ENCODE measurements at places on chromosomes 2 and 18.

GRCh38 chr2:134507697-134508096 lies 211.1 kb downstream of the TMEM163 start:
- DNase-seq = no peak

DNA sequence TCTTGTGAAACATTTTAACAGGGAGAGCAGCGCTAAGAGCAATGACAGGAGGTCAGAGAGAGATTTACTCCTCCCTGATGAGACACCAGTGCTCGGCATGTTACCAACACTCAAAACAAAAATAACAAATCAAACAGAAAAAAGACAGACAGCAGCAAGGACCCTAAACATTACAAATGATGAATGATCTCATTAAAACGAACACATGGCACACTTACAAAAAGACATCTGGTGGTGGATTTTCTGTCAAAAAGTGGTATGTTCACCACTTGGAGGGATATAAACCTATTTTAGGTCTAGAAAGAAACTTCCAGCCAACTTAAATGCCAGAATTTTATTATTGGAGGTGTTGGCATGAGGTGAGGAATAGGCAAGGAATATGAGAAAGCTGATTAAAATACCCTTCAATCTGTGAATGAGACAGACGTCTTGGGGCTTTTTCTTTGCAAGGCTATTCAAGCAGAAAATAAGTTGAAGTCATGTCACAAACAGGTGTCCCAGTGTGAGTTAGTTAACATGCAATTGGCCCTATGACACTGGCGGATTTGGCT lies 112.8 kb downstream of the PRELID3A start:
- DNase-seq = no peak

GRCh38 chr2:72270556-72271275 lies 123.1 kb upstream of the CYP26B1 start:
- DNase-seq = no peak

DNA sequence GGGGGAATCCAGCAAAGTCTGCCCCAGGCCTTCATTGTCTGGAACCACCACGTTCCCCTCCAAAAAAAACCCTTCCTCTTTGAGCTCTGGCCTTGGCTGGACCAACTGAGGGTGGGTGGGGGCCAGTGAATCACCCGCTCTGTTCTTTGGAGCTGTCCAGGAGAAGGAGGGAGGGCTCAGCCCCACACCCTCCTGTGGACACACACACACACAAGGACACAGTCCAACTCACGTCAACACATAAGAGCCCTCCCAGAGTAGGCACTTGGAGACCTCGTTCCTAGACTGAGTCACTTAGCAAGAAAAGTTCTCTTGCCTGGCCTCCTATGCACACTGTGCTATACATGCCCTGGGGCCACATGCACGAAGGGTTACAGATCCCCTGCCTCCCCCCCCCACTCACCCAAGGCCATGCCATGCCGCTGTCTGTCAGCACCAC lies 1.2 kb upstream of the TNS1 start:
- DNase-seq = no peak

- DNase-seq = no peak
These were observed 141.5 kb upstream of the HAAO start for GRCh38 chr2:42933824-42934254.

DNA sequence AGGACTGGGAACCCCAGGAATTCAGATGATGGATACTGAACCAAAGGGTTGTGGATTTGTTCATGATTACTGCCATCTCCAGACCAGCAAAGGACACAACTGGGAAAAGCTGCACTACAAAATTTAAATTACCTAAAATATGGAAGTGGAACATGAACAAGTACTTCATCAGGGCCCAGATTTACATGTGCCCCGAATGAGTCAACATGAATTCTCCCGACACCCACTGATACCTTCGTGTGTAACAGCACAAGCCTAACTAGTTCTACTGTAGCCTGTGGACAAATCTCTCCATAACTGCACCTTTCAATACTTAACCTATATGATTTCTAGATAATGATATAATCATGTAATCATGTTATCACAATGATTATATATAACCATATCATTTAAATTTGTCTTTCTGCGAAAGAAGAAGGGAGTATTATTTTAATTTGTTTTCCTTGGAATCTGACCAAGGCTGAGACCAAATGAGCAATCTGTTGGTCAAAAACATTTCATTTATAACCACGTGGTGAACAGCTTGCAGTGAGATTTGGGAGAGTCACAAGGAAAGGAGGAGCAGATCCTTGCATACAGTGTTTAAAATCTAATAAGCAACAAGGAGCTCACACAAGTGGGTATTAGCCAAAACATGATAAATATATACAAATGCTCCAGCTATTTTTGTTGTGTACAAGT lies 70.5 kb downstream of the CACNB4 start:
- no peak for DNase-seq

DNA sequence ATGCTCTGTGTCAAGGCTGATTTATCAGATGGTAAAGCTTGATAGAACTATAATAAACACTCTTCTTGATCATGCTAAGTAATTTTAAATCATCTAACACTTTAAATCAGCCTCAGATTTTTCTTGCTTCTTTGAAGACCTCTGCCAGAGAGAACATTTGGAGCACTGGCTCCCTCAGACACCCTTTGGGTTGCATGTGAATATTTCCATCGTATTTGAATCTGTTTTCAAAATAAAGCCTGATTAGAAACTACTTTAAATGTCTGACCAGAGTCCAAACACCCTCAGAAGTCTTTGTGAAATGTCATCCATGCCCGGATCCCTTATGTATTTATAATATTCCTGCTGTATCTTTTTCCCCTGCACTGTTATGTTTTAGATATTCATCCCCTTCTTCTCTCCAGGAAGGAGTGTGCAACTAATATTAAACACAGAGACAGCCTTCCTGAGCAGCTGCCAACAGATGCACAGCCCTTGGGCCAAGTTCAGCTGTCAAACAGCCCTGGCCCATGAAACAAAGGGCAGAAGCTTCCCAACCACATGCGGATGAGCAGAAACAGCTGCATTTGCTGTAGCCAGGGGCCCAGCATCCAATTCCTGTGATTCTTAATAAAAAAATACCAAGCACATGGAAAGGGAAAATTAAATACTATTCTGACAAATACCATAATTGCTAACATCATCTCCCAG lies 46.5 kb downstream of the DPP10 start:
- no peak for DNase-seq
